Caki2 (cell line): ENCODE measurements at places on chromosomes 2 and 18. TPM values are rescaled to one million over a fixed set of nuclear protein-coding genes. Genes with fewer than 3 reads are reported as not detected.

- no peak for DNase-seq
Observed at GRCh38 chr2:38259311-38259710, 117.8 kb downstream of the ATL2 start.

- no peak for DNase-seq
Observed at GRCh38 chr2:198326431-198326830, 522.0 kb downstream of the PLCL1 start.

DNA sequence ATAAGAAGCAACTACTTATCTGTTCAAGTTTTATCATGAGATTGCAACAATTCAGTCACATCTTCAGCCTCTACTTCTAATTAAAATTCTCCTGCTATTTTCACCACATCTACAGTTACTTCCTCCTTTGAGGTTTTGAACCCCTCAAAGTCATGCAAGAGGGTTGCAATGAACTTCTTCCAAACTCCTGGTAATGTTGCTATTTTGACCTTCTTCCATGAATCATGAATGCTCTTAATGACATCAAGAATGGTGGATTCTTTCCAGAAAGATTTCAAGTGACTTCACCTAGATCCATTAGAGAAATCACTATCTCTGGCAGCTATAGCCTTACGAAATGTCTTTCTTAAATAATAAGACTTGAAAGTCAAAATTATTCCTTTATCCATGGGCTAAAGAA lies 1052.8 kb upstream of the NRXN1 start:
- DNase-seq, result no peak

The CEBPZOS gene
- total RNA-seq, result 22.1 and 25.8 TPM in 2 replicates

DNA sequence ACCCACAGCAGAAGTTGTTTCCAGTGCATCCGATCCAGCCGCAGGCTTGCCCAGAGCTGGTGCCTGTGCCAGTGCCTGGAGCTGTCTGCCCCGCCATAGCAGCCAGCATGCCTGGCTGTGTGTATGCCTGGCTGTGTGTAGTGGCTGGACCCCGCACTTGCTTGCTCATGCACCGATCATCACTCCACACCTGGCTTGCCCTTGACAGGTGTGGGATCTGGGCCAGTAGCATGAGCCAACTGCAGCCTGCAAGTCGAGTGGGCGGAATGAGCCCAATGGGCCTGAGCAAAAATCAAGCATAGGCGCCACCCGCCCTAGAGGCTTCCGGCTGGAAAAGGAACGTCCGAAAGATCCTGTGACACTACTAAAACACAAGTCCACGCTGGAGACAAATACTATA lies 74.5 kb downstream of the EPB41L3 start:
- DNase-seq, result no peak

The UCN gene
- 2.2 and 5.3 TPM in 2 replicates for total RNA-seq

GRCh38 chr2:132670496-132671150 lies 618 bp upstream of the LYPD1 start:
- DNase-seq, result peak; percentile 85

DNA sequence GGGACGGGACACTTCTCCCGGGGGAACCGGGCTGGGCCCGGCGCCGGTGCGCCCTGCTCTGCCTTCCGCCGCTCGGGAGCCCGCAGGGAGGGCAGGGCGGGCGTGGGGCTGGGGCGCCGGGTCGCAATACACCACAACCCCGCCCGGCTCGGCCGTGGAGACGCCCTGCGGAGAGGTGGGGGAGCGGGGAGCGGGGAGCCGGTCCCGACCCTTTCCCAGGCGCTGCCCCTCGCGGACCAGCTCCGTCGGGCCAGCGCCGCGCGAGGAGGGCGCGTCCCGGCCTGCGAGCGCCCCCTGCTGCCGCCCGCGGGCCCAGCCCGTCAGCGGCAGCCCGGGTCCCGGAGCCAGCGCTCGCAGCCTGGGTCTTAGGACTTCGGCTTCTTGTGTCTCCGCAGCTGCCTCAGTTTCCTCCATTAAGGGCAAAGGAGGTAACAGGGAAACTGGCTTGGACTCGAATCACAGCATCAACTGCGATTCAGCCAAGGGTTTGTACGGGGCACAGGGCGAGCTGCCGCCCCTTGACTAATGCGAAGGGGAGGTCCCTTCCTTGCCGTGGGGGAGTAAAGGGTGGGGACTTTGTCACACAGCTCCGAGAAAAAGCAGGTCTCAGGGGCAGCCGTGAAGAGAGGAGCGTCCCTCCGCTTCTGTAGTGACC lies 635 bp upstream of the ADRA2B start:
- DNase-seq, result peak; percentile 68

- DNase-seq, result no peak
Observed at GRCh38 chr2:161436411-161436810, 20.3 kb downstream of the TBR1 start.

The BARD1 gene
- 13.3 and 30.6 TPM in 2 replicates for total RNA-seq

GRCh38 chr18:48853588-48853987 lies 97.2 kb downstream of the SMAD7 start:
- DNase-seq, result no peak

The PTH2R gene
- total RNA-seq, result 17.3 and 36.9 TPM in 2 replicates

- no peak for DNase-seq
Observed at GRCh38 chr2:189125195-189125594, 54.4 kb downstream of the COL5A2 start.

The LAMA1 gene
- total RNA-seq, result 23.4 and 38.2 TPM in 2 replicates

GRCh38 chr2:230219419-230220331 lies at the start of gene SP110:
Gene SP110, minus strand, starts transcription at chr2:230219984. Its CDS starts 3,057 bp downstream, at chr2:230216927.
- DNase-seq, result peak; percentile 72

The DNAH6 gene
- total RNA-seq, result 0.10 TPM in 1 of 2 replicates, not detected in the other

- no peak for DNase-seq
Observed at GRCh38 chr2:46870051-46870839, 45.4 kb downstream of the MCFD2 start.

GRCh38 chr18:59518705-59519104 lies 159.6 kb upstream of the LMAN1 start:
- no peak for DNase-seq
